ENCODE measurements at places on chromosomes 1 and 21.

DNA sequence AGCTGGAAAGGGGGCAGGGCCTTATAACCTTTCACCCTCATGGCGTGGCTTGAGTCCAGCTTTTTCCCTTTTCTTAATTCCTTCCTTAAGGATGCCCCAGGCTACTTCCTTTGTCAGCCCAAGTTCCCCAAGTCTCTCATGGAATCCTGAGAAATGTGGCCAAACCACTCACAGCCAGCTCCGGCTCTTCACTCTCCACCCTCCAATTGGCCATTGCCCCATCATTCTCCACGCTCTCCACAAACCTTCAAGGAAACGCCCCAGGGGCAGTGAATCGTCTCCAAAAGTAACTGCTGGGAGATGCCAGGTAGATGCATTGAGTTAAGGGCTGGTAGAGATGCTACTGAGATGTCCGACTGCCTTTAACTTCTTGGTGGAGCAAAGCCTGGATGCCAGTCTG lies 113.5 kb upstream of the CD34 start:
- no peak for DNase-seq

DNA sequence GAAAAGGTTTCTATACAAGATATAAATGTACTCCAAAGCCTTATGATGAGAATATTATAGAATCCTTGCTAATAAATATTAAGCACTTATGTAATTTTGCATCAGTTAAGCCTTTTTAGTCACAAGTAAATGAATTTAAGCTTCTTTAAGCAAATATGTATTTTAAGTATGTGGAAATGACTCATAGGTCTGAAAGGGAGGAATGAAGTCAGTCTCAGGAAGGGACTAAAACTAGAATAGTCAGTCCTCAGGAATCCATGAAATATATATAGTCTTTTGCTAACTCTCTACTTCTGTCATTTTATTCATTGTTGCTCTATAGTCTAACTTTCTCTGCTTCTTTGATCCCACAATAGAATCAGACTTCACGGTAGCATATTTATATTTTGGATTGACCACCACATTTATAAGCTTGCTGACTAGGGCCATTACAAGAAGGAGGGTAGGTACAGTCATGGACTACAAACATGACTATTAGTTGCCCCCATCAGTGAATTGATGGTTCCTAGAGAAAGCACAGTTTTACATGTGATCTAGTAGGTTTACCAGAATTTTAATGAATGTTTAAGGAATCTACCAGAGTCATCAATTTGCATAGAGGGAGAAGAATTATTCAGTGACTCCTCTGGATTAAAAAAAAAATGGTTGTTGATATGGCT lies 20.2 kb upstream of the RABGGTB start:
- no peak for DNase-seq

DNA sequence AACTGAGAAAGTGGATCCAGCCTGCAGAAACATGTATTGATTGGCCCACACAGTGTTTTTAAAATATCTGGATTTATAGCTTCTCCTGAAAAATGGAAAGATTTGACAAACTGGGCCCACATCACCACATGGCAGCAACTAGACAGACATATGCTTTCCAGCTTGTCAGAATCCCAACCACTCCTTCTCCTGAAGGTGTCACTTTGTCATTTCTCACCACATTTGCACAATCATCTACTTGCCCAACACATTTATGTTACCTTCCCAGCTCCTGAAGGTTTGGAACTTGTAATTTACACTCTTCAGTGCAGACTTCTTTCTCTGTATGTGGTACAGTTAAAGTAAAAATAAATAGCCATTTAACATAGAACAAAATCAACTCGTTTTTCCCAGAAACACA lies 126.1 kb upstream of the KIAA1614 start:
- DNase-seq: no peak

DNA sequence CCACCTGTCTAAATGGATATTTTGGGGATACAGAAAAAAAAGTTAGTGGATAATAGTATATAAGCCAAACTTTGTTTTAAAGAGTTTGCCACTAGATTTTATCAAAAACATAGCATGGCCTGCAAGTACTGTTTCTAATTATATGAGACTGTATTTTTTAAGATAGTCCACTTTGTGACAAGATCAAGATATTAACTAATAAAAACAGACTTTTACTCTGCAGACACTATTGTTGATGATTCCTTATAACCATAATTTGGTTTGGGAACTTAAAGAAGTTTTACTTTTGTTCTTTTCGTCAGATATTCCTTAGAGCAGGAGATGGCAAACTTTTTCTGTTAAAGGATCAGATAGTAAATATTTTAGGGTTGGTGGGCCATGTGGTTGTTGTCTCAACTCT lies 36.4 kb downstream of the SMG7 start:
- no peak for DNase-seq

GRCh38 chr1:178939338-178940067 lies 68.6 kb upstream of the ANGPTL1 start:
- no peak for DNase-seq

DNA sequence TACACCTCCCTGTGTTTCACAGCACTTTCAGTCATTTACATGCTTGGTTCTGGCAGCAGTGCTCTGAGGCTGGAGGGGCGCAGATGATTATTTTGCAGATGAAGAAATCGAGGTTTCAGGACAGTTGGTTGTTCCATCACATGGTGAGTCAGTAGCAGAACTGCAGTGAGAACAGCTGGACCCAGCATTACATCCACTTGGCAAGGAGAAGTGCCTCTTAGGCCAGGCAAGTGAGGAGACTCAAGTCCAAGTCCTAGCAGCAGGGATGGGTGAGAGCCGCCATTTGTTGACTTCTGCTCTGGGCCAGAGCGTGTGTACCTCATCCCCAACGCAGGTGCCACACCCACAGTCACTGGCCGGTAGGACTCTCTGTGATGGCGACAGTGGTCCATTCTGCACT lies 26.8 kb upstream of the EPHA8 start:
- DNase-seq: no peak

DNA sequence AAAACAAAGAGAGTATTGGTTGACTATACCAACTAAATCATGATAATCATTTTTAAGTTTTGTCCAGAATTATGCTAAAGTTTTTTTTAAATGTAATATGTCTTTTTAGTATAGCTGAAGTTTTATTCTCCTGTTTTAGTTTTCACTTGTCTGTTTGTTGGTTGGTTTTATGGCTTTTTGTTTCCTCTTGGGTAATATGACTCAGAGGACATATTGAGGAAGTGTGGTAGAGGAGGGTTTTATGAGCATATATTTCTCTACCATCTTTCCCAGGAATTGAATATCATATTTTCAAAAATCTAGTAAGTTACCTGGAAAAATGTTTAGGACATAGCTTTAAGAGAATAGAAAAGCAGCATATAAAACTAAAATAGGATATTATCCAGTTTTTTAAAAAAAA lies 68.6 kb upstream of the MCOLN3 start:
- DNase-seq: no peak

DNA sequence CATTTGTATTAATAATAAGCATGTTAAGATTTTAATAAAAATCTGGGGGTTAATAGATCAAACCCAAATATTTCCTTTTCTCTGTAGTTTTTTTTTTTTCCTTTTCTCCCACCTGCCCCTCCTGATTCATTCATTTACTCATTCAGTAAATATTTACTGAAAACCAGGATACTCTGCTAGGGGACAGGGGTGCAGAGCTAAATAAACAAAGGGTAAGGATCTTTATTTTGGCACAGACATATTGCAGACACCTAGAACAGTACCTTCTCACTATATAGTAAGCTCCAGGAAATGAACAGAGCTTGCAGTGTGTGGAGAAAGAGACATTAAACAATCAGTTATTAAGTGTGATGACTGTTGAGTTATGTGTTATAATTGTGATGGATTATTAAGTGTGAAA lies 60.9 kb downstream of the AK5 start:
- no peak for DNase-seq

GRCh38 chr1:185636848-185637247 lies 97.3 kb upstream of the HMCN1 start:
- no peak for DNase-seq

DNA sequence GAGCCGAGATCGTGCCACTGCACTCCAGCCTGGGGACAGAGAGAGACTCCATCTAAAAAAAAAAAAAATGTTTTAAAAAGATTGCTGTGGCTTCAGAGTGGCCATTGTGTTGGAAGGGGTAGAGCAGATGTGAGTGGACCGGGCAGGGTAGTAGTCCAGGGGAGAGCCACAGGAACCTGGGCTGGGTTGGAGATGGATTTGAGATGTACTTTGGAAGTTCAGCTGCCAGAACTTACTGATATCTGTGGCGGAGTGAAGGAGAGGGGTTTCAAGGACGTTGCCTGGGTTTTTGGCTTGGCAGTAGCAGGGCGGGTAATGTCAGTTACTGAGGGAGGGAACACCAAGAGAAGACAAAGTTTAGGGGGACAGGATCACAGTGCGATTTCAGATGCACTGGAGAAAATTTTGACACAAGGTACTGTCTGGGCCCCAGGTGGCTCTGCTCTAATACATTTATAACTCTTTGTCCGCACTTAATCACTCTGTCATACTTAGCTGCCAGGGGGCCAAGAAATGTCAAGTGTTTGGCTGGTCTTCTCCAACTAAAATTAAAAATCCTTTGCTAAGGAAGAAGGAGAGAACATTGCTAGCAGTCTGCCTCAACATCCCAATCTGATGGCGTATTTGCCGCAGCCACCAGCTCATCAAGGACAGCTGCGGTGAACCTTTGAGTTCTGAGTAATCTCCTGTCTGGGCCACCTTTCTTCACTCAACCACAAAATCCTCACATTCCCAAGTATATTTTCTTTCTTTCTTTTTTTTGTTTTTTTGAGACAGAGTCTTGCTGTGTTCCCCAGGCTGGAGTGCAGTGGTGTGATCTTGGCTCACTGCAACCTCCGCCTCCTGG lies 9.6 kb downstream of the EPHX1 start:
- DNase-seq: no peak

DNA sequence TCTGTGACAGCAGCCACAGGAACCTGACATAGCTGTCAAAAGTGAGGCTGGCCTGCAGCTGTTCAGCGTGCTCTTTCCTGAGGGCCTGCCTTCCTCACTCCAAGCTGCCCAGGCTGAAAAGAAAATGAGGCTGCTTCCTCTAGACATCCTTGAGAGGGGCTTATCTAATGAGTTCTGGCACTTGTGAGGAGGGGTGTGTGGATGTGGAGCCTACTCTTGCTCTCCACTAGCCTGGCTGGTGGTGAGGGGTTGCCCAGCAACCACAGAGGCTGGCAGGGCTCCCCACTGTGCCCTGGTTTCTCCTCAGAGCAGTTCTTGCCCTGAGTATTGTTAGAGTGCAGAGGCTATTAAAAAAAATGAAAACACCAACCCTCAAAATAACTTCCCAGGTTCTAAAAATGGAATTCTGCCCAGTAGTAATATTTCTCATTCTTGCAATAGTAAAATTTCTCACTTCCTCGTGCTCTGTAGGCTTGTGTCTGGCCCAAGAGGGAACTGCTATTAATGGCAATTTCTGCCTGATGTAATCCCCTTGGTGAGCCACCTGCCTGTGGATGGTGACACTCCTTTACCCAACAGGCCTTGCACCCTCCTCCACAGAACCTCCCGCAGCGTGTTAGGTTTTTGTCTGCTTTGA lies 52.6 kb upstream of the EPS8L3 start:
- DNase-seq: peak; percentile 96

DNA sequence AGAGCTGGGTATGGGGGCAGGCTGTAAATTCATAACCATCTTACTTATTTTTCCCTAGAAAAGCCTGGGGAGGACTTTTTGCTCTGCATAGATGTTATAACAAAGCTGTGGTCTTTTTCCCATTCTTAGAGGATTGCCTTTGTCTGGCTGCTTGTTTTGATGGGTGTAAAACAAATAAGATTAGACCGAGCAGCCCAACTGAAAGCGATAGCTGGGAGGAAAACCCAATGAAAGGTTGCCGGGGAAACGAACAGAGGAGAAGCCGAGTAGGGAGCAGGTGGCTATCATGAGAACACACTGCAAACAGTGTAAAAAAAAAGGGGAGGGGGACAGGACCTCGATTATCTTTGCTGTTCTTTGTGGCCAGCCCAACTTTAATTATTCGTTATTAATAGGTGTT lies 1.9 kb downstream of the ELAVL4 start:
- no peak for DNase-seq

All from inflammatory macrophage (primary cell).